ENCODE measurements at places on chromosomes 1 and 21. TPM values are rescaled to one million over a fixed set of nuclear protein-coding genes. Genes with fewer than 3 reads are reported as not detected.

TTC24 gene
- polyA plus RNA-seq: not detected

ATAD3A gene
- 33.8 TPM for polyA plus RNA-seq

S100A4 gene
- 88.6 TPM for polyA plus RNA-seq

CENPF gene
- polyA plus RNA-seq: 0.05 TPM

TMCC2 gene
- 4.3 TPM for polyA plus RNA-seq

TMEM50B gene
- polyA plus RNA-seq: 59.3 TPM

DPH2 gene
- polyA plus RNA-seq: 20.0 TPM

S100A7 gene
- not detected for polyA plus RNA-seq

BGLAP gene
- 2.9 TPM for polyA plus RNA-seq

DEGS1 gene
- polyA plus RNA-seq: 22.7 TPM

PPIAL4G gene
- polyA plus RNA-seq: not detected

NIBAN1 gene
- 5.7 TPM for polyA plus RNA-seq

IL19 gene
- polyA plus RNA-seq: not detected

LIPI gene
- polyA plus RNA-seq: not detected

SRP9 gene
- 145 TPM for polyA plus RNA-seq

ETV3 gene
- 2.9 TPM for polyA plus RNA-seq
